Bone marrow (tissue), 2 donors: ENCODE measurements at places on chromosomes 2 and 18.

DNA sequence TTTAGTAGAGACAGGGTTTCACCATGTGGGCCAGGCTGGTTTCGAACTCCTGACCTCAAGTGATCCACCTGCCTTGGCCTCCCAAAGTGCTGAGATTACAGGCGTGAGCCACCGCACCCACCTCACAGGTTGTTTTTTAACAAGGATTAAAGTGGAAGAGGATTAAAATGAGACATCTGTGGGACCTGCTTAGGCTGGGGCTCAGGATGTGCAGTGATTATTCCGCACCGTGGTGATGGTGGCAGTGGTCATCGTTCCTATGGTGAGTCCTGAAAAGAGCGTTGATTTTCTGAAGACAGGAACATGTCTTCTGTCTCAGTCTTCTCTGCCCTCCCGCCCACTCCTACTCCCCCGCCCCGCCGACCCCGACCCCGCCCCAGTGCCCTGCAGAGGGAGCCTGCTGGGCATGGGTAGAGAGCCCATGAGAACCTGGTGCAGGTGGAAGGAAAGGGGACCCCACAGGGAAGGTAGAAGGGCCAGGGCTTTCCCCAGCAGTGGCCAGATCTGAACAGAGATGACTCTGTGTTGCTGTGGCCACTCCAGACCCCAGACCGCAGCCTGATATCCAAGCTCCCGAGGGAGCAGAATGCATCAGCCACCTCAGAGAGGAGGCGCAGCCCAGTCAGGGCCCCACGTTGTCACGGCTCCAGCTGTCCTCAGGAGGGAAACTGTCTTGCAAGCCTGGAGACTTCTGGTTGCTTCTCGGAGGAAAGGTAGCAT is 34.5 kb upstream of the FOSL2 start:
- DNase-seq = no peak

DNA sequence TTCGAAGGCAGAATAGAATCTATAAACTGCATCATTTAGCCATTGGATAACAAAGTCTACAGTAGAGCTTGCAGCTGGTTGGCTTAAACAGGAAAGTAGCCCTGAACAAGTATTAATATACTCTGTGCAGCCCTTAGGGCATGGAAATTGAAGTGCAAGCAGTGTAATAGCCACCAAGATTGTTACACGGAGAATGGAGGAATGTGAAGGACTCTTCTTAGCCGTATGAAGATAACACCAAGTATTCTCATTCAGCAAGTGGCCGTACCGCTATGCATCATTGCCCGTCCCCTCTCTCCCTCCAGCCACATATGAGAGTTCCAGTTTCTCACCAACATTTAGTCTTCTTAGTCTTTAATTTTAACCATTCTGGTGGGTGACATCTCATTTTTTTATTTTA is 40.5 kb downstream of the ANKRD12 start:
- no peak for DNase-seq

DNA sequence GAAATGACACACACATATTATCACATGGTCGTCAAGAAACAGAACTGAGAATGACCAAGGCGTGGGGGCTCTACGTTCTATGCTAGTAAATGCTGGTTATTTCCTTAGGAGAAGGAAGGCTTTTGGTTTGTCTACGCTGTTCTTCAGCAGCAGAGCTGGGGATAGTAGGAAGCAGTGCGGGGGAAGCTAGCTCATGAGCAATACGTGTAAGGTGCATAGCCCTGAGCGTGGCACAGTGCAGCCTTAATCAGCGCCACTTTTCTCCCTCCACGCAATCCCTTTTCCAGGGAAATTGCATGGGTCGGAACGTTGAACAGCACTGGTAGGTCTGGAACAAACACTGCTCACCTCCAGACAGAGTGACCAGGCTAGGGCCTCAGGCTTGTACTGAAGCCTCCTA is 199.6 kb upstream of the FBXO11 start:
- DNase-seq = no peak

- no peak for DNase-seq
Measured at GRCh38 chr2:85240055-85240454, 87.7 kb downstream of the TGOLN2 start.

GRCh38 chr2:144572977-144573376 is 53.1 kb upstream of the ZEB2 start:
- DNase-seq = no peak
